ENCODE measurements at places on chromosomes 6 and 20. TPM values are rescaled to one million over a fixed set of nuclear protein-coding genes. Genes with fewer than 3 reads are reported as not detected.

GRCh38 chr20:41135187-41135887 is 2.0 kb upstream of the PLCG1 start:
- H3K4me1 ChIP-seq = peaks cover 25% of the 10 kb centered on the region
- no peaks in the 10 kb centered on the region for H3K27me3 ChIP-seq
- H3K27ac ChIP-seq = no peak overlapping the region
- no peak overlapping the region for H3K4me3 ChIP-seq
- H3K36me3 ChIP-seq = no peaks in the 10 kb centered on the region
- no peak for DNase-seq

GRCh38 chr20:13008761-13009681 is at the start of gene SPTLC3:
Gene SPTLC3, plus strand, starts transcription at chr20:13008972. Its CDS starts 296 bp downstream, at chr20:13009268.
- H3K27me3 ChIP-seq = no peaks in the 10 kb centered on the region
- DNase-seq = no peak
- peak within 1 kb of the TSS; percentile 64 for H3K27ac ChIP-seq
- H3K4me3 ChIP-seq = peak within 1 kb of the TSS; percentile 72
- H3K4me1 ChIP-seq = peaks cover 3% of the 10 kb centered on the region

DNA sequence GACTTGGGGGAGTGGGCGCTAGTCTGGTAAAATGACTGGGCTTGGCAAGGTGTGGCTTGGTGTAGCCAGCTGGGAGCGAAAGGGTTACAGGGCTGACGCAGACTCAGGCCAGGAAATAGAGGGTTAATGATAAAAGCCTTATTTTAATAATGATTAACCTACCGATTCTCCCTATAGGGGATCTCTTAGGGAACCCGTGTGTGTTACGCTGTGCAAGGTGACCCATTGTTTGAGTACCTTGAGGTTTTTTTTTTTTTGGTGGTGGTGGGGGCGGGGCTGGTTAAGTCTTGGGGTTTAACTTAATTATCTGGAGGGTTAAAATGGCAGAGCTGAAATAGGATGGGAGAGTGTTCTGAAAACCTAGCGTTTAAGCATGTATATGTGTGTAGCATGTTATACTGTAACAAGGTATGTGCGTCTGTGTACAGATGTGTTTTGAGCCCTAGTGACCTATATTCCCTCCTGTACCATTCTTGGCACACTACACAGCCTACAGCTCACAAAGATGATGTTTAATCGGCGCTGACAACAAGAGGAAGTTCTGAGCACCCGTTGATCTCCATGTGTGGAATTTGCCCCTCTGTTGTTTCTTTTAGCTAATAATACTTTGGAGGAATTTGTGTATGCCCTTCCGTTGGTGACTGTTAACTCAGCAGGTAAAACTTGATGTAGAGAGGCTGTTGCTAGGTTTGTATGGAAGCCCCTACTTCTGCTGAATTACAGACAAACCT is 1.3 kb downstream of the CARMIL1 start:
- no peaks in the 10 kb centered on the region for H3K27me3 ChIP-seq
- DNase-seq = no peak
- peak overlapping the region; percentile 75 for H3K27ac ChIP-seq
- H3K4me3 ChIP-seq = peak overlapping the region; percentile 91
- no peaks in the 10 kb centered on the region for H3K36me3 ChIP-seq

The CCN2 gene
- total RNA-seq = 821 TPM

GRCh38 chr6:106637051-106637716 is 7.8 kb downstream of the QRSL1 start:
- DNase-seq = no peak
- H3K27me3 ChIP-seq = no peaks in the 10 kb centered on the region
- peaks cover under 1% of the 10 kb centered on the region for H3K36me3 ChIP-seq
- H3K4me3 ChIP-seq = no peak overlapping the region
- H3K27ac ChIP-seq = no peak overlapping the region

GRCh38 chr6:16840291-16840690 is 79.0 kb upstream of the ATXN1 start:
- no peak overlapping the region for H3K27ac ChIP-seq
- no peak for DNase-seq
- no peaks in the 10 kb centered on the region for H3K4me1 ChIP-seq
- H3K36me3 ChIP-seq = no peaks in the 10 kb centered on the region
- H3K27me3 ChIP-seq = no peaks in the 10 kb centered on the region
- no peak overlapping the region for H3K4me3 ChIP-seq

- no peak for DNase-seq
- no peak overlapping the region for H3K4me3 ChIP-seq
- no peaks in the 10 kb centered on the region for H3K36me3 ChIP-seq
- H3K4me1 ChIP-seq = peaks cover 5% of the 10 kb centered on the region
Observed at GRCh38 chr6:152943260-152943897, 39.5 kb downstream of the FBXO5 start.

DNA sequence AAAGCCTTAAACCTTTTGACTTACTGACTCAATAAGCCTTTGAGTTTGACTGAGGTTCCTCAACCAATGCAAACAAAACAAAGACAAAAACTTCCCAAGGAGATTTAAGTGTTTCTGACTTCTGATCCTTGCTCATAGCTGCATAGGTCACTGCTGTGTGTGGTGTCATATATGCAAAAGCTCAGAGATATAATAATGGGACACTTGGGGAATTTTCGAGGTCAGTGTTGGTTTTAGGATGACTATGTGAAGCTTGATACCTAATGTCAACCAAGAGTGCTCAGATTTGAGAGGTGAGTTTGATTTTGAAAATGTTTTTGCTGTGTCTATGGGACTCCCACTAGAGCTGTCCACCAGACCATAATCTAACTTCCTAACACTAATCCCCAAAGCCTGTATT is 26.2 kb downstream of the ZKSCAN8 start:
- H3K4me1 ChIP-seq = no peaks in the 10 kb centered on the region

GRCh38 chr20:40631119-40631631 is 57.9 kb downstream of the MAFB start:
- H3K27me3 ChIP-seq = no peaks in the 10 kb centered on the region
- H3K27ac ChIP-seq = no peak overlapping the region
- H3K4me1 ChIP-seq = peaks cover 32% of the 10 kb centered on the region
- DNase-seq = no peak
- no peak overlapping the region for H3K4me3 ChIP-seq

The OR12D3 gene
- not detected for total RNA-seq

DNA sequence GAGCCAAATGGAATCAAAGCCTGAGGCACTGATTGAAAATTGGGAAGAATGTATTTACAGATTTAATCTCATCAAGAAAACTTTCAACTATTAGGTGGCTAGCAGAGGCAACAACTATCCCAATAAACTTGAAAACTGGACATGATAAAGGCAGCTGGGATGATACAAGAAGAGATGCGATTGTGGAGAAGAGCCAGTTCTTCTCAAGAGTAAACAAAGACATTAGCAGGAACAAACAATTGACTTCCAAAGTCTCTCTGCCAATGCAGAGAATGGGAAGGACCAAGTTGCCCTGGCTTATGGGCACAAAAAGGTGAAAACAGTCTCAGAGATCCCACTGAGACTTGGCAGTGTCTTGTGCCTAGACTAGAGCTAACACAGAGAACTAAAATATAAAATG is 132.4 kb downstream of the SOBP start:
- H3K27ac ChIP-seq = no peak overlapping the region
- no peak overlapping the region for H3K4me3 ChIP-seq
- DNase-seq = no peak
- H3K4me1 ChIP-seq = no peaks in the 10 kb centered on the region

The FAM217A gene
- total RNA-seq = not detected

GRCh38 chr6:17125407-17125806 is 23.6 kb downstream of the STMND1 start:
- no peak overlapping the region for H3K4me3 ChIP-seq
- DNase-seq = no peak
- no peaks in the 10 kb centered on the region for H3K36me3 ChIP-seq
- no peaks in the 10 kb centered on the region for H3K4me1 ChIP-seq
- H3K27ac ChIP-seq = no peak overlapping the region

GRCh38 chr6:128415387-128415786 is 105.0 kb downstream of the PTPRK start:
- no peak overlapping the region for H3K27ac ChIP-seq
- H3K4me1 ChIP-seq = no peaks in the 10 kb centered on the region
- H3K36me3 ChIP-seq = no peaks in the 10 kb centered on the region
- no peak for DNase-seq
- H3K27me3 ChIP-seq = no peaks in the 10 kb centered on the region

The RTN4IP1 gene
- total RNA-seq = 10.7 TPM

DNA sequence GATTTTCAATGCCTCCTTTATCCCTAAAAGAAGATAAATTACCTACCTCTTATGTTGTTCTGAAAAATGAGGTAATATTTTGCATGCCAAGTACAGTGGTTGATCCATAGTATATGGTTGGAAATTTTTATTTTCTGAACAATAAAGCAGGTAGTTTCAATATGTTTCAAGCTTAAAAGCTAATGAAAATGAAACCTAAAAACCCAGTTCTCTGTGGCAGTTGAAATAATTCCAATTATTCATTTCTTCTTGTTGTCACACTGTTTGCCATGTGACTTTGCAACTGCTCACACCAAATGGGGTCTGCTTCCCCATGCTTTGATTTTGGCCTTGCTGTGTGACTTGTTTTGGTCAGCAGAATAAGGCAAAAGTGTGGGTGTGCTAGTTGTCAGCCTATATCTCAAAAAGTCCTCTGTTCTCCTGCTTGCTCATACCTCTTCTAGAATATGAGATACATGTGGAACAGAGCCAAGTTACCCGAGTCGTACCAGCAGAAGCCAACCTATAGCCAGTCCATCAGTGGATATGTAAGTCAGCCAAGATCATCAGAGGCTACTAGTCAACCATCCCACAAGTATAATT is 197.2 kb upstream of the THEMIS start:
- no peaks in the 10 kb centered on the region for H3K27me3 ChIP-seq
- no peak overlapping the region for H3K27ac ChIP-seq
- H3K4me1 ChIP-seq = no peaks in the 10 kb centered on the region
- H3K36me3 ChIP-seq = no peaks in the 10 kb centered on the region
- no peak for DNase-seq

The PI16 gene
- total RNA-seq = 44.3 TPM

GRCh38 chr6:12271594-12271993 is 18.6 kb upstream of the EDN1 start:
- no peaks in the 10 kb centered on the region for H3K36me3 ChIP-seq
- no peak for DNase-seq
- no peaks in the 10 kb centered on the region for H3K4me1 ChIP-seq
- H3K27me3 ChIP-seq = no peaks in the 10 kb centered on the region

DNA sequence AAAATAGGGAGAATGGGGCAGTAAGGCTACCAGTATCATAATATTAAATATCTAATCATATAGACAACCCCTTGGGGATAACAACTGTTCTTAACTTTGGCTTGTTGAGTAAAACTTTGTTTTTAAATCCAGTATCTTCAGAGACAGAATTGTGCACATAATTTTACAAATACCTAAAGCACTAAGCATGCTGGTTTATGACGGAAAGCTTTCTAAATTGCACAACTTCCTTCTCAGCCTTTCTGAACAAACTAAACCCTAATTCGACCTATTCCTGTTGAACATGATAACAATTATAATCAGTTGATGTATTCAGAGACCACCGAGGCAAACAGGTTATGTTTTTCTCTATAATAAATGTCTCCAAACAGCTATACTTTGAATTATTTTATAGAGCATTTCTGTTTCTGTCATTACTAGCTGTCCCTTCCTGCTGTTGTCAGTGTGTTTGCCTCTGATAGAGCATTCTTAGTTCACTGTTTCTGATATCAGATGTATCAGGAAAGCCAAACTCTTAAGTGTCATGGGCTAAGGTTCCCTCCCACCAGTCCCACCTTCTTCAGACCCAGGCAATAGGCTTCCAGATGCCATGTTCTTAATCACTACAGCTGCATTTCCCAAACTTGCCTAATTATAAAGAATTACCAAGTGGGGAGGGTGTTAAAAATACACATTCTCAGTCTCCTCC is 8.7 kb downstream of the ZHX3 start:
- H3K27me3 ChIP-seq = no peaks in the 10 kb centered on the region
- no peaks in the 10 kb centered on the region for H3K36me3 ChIP-seq
- no peak for DNase-seq
- H3K4me1 ChIP-seq = peaks cover 27% of the 10 kb centered on the region

DNA sequence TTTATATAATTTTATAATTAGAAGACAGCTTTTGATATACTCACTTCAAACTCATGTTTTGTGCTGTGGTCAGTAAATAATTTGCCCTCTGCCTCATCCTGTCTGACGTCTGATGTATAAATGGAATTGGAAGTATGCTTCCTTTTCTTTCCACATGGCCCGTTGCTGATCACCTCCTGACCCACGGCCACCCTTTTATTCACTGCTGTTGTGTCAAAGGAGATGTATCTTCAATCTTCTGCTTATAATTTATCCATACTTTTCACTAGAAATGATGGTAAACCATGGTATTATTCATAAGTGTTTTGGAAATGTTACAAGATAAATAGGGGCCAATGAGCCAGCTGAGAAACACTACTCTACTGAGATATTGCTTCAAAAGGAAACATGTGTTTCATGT is 841.8 kb downstream of the PHF3 start:
- H3K27ac ChIP-seq = no peak overlapping the region
- no peaks in the 10 kb centered on the region for H3K27me3 ChIP-seq
- no peak overlapping the region for H3K4me3 ChIP-seq

- no peak overlapping the region for H3K4me3 ChIP-seq
- H3K27ac ChIP-seq = no peak overlapping the region
- no peak for DNase-seq
- peaks cover 10% of the 10 kb centered on the region for H3K4me1 ChIP-seq
- no peaks in the 10 kb centered on the region for H3K36me3 ChIP-seq
Observed at GRCh38 chr6:57298741-57299140, 18.7 kb upstream of the PRIM2 start.

GRCh38 chr20:21024420-21024819 is 81.7 kb downstream of the LINC00237 start:
- no peak for DNase-seq
- H3K27me3 ChIP-seq = no peaks in the 10 kb centered on the region
- H3K27ac ChIP-seq = no peak overlapping the region
- H3K4me1 ChIP-seq = no peaks in the 10 kb centered on the region

DNA sequence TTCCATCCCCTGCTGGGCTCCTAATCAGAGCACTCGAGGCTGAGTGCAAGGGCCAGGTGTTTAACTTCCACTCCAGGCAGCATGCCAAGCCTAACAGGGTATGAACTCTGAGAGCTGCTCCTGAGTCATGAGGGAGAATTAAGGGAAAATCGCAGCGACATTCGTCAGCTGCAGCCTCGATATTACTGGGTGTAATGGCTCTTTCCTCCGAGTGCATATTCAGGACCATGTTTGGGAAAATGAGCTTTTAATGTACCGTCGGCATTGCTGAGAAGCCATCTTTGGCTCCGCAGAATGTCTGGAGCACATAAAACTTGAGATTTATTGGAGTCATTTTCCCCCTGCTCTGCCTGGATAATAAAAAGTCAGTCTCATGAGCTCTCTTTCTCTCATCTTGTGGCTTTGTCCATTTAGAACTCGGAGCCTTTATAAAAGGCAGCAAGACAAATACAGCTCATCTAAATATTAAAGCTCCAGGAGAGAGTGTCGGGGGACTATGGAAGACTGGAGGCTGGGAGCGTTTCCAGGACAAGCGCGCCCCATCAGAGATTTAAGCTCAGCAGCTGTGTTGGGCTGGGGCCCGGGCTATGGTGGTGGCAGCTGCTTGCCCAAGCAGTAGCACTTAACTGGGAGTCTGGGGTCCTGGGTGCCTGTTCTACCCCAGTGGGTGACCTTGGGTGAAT is 103.7 kb downstream of the TOX2 start:
- H3K36me3 ChIP-seq = no peaks in the 10 kb centered on the region
- peak; percentile 68 for DNase-seq
- H3K4me3 ChIP-seq = peak overlapping the region; percentile 51
- peaks cover 62% of the 10 kb centered on the region for H3K4me1 ChIP-seq

The SLC52A3 gene
- total RNA-seq = 0.54 TPM

Measured in thoracic aorta (tissue), 2 donors.